ENCODE measurements at places on chromosomes 3 and 15. TPM values are rescaled to one million over a fixed set of nuclear protein-coding genes. Genes with fewer than 3 reads are reported as not detected.

Gene OSTN
- polyA plus RNA-seq = 0.06 TPM

GRCh38 chr15:61621146-61621545, 392.0 kb upstream of the RORA start:
- no peak for DNase-seq

- DNase-seq = no peak
Measured at GRCh38 chr3:97927704-97928103, 44.5 kb downstream of the RIOX2 start.

Gene ZPLD1
- not detected for polyA plus RNA-seq

Gene SATB1
- polyA plus RNA-seq = 55.4 TPM

Gene XYLB
- polyA plus RNA-seq = 8.3 TPM

DNA sequence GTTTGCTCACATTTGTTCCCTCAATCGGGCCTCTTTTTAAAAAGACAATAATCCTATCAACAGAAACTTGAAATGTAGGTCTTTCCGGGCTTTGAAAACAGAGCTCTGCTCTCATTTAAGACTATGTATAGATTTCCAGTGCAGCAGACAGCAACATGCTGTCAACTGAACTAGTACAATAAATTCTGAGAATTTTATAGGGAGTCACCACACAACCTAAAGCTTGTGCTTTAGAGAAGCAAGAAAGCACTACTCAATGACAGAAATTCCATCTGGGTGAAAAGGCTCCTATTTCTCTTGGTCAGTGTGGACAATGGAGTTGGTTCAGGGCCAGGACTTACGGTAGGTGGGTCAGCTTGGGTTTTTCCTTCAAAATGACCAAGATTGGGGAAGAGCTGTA, 583.5 kb downstream of the ROBO1 start:
- DNase-seq = no peak

Gene ATP13A5
- 0.89 TPM for polyA plus RNA-seq

DNA sequence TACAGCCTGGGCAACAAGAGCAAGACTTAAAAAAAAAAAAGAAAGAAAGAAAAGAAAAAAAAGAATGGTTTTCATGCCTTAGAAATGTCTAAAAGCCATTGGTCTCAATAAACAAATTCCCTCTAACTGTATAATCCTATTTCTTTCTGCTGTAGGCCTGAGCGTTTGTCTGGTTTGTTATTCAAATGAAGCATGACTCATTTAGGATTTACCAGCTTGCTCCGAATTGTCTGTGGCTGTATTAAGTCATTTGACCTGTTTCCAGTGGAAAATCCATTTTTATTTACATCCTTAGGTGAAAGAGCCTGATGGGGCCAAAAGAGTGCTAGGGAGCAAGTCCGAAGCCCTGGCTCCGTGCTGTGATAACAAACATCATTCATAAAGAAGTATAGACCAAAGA, 73.8 kb downstream of the BDH1 start:
- DNase-seq = no peak

DNA sequence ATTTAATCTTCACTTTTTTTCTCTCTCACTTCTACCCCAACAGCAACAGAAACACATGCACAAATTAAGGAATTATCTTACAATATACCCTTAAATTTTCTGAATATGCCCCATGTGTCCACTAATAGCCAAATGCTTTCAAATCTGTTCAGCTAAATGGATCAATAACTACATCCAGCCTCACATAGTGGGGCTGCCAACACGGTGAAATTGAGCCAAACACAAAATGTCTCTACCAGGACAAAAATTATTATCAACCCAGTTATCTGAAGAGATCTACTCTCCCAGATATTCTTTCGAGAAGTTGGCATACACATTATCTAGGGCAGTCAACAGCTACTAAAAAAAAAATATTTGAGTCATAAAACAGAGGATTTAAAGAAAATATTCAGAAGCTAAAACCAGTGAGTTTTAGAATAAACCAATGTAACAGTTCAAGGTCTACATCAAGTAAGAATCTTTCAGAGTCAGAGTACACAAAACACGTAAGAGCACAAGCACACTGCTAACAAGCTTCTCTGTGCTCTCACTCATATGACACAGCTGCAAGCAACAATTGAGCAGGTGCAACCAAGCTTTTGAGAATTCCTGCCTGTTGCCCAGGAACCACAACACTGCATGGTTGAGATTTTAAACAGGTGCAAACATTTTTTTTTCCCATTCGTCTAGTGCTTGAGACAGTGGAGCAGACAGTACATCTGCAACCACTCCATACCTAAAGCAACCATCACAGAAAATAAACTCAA, 247.7 kb downstream of the ZBTB20 start:
- peak; percentile 28 for DNase-seq

GRCh38 chr15:32928876-32929275, 211.1 kb downstream of the GREM1 start:
- no peak for DNase-seq

Gene PCCB
- polyA plus RNA-seq = 28.3 TPM

DNA sequence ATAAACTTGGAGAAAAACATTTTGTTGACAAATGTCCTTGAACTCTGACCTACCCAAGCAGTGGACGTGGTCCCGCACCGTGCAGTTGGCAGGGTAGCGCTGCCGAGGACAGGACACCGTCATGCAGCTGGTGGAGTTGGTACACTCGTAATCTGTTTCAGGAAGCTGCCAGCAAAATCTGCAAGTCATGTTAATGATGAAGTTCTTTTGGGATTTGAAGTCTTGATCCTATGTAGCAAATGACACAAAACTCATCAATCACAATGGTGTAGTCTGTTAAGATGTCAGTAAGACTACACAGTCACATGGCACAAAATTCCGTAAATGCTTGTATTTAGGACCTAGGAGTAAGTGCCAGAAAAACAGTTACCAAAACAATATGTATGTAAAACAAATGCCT, 5.5 kb downstream of the TM2D3 start:
- no peak for DNase-seq

- no peak for DNase-seq
Measured at GRCh38 chr3:84444726-84445521, 513.9 kb upstream of the CADM2 start.

GRCh38 chr3:149243540-149243939, 21.9 kb upstream of the CP start:
- DNase-seq = no peak

- DNase-seq = no peak
Measured at GRCh38 chr15:89578146-89578545, 2.9 kb downstream of the TICRR start.

GRCh38 chr3:58628823-58629562, 37.6 kb downstream of the FAM3D start:
- DNase-seq = peak; percentile 84

DNA sequence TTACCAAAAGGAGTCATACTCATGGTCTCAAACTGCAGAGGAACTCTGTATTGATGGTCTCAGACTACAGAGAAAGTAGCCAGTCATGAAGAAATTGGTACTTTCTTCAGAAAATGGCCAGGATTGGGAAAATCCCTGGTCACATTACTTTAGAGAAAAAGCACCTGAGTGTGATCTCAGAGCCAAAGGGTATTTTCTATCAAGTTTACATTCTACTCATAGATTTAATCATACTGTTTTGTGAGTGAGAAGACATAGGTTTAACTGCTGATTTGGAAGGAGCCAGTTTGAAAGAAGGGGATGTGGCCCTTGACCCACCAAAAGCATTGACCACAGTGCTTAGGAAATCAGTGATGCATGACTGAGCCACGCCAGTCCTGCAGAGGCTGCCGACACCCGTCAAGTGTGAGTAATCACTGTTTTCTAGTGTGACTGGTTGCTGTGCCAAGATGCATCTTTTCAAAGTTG, 203.6 kb downstream of the AKAP13 start:
- no peak for DNase-seq

Gene FETUB
- polyA plus RNA-seq = not detected

GRCh38 chr3:42183991-42184632, 81.9 kb downstream of the CCK start:
- DNase-seq = no peak

- no peak for DNase-seq
Measured at GRCh38 chr3:148531836-148532235, 165.9 kb upstream of the AGTR1 start.

DNA sequence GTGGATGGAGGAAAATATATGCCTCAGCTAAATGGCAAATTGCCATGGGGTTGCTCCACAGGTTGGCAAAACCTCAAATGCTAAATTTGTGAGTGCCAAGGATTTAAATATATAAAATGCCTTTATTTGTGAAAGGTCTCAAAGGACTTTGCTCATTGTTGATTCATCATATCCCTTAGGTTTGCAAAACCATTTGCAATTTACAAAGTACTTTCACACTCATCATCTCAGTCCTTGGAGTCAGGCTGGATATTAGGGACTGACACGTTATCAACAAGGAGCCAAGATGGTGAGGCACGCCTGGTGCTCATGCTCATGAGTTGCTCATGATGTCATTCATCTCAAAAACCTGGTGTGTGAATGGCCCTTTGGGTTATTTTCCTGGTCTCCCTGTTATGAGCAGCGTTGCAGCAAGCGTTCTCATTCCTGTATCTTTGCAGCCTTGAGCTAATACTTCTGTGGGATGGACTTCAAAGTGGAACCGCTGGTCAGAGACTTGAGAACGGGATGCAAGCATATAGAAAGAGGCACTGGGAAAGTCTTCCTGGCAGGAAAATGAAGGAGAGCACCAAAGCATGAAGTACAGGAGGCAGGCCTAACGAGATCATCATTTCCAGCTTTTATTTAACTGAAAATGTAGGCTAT, 66.0 kb downstream of the MYO1E start:
- no peak for DNase-seq

DNA sequence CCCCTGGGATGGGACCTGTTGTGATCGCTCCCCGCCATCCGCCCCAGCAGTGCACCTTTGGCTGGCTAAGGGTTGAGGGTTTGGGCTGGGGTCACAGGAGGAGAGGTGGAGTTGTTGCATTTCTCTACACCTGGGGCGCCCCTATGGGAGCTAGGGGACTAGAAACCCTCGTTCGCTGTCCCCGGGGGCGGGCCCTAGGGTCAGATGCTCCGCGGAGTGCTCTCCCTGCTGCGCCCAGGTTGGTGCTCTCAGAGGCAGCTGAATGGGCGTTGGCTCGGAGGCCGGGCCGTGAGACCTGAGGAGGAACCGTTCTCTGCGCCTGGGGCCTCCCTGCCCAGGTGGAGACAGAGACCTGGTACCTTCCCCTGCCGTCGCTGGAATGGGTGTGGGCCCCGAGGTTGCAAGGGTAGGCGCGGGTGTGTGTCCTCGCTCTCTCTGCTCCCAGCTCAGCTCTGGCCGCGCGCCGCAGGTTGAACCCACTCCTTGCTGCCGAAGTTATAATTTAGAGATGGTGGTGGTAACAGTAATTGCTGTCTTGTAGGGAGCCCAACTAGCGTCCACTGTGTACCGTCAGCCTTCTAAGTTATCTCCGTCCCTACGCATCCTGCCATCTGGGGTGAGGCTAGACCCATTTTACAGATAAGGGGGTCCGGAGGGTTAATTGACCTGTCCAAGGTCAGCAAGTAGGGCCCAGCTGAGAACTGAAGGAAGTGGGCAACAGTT, 965 bp downstream of the FLNB start:
- no peak for DNase-seq

- DNase-seq = no peak
Measured at GRCh38 chr3:170642882-170643601, 57.2 kb upstream of the SLC7A14 start.

Gene FBXW12
- polyA plus RNA-seq = 0.46 TPM

Gene GUCA1C
- polyA plus RNA-seq = not detected

Gene SH3GL3
- 15.5 TPM for polyA plus RNA-seq

DNA sequence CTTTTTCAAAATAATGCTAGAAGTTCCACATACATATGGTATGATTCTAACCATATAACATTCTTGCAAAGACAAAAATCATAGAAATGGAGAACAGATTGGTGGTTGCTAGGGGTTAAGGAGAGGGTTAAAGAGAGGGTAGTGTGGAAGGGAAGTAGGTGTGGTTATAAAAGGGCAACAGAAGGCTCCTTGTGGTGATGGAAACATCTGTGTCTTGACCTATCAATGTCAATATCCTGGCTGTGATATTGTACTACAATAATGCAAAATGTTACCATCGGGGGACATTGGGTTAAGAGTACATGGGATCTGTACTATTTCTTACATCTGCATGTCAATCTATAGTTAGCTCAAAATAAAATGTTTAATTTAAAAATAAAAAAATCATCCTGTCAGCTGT, 67.8 kb upstream of the FSIP1 start:
- no peak for DNase-seq

Gene SLC27A2
- polyA plus RNA-seq = 8.8 TPM

Gene KCNMB3
- 11.8 TPM for polyA plus RNA-seq

- DNase-seq = no peak
Measured at GRCh38 chr3:66115858-66116654, 77.3 kb upstream of the MAGI1 start.

GRCh38 chr15:36109943-36110658, 469.3 kb upstream of the CDIN1 start:
- peak; percentile 20 for DNase-seq

DNA sequence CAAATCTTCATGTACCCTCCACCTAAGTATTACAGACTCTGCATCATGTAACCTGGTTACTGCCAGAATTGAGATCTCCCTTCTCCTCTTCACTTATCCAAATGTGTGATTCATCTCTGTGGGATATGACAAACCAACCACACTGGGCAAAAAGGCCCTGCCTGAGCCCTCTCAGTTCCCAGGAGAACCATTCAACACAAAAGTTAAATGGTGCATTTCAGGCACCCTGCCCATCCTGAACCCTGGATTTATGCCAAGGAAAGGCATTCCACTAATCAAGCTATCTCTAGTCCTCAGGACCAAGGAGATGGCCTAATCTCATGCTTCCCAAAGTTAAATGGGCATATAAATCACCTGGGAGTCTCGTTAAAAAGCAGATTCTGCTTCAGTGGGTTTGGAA, 108.5 kb downstream of the TNIK start:
- DNase-seq = no peak

Gene GASK1A
- polyA plus RNA-seq = 5.2 TPM

DNA sequence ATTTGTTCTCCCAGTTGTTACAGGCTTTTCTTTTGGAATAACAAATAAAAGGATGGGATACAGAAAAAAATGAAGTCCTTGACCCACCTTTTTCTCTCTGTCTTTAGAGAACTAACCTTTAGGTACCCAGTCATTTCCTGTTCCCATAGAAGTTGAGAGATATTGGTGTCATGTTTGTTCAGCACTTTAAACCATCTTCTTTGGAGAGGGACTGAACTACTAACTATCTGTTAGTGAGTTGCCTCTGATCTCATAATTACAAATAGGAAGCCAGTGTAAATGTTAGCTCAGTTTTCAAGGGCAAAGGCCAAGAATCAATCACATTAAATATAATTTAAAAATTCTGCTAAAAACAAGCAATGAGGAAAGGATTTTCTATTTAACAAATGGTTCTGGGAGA, 72.9 kb upstream of the DCBLD2 start:
- DNase-seq = no peak

GRCh38 chr3:59734061-59734460, 684.2 kb upstream of the CFAP20DC start:
- no peak for DNase-seq

GRCh38 chr3:134038716-134039115, 9.0 kb upstream of the SLCO2A1 start:
- DNase-seq = no peak

DNA sequence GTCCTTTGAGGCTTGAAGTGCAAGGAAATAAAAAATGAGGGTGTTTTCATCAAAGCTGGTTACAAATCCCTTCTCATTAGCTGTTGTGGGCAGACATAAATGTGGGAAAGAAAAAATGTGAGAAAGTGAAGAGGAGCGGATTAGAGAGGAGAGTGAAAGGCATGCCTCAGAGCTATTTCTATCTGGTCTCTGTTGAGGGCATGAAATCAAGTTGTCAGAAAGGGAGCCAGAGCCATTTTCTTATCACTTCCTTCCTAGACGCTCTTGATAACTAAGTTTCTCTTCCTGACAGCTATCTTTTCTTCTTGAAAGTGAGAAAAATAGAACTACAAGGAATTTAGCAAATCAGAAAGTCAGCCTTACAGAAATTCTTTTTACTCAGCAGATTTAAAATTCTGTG, 20.8 kb upstream of the CAPN3 start:
- DNase-seq = no peak

Gene CHST13
- 0.35 TPM for polyA plus RNA-seq
